ENCODE measurements at places on chromosomes 5 and 9.

GRCh38 chr9:22446589-22446949 is at the start of gene DMRTA1:
DMRTA1 (plus strand) TSS chr9:22446824; CDS start chr9:22447066, 242 bp downstream.
- no peak for DNase-seq

DNA sequence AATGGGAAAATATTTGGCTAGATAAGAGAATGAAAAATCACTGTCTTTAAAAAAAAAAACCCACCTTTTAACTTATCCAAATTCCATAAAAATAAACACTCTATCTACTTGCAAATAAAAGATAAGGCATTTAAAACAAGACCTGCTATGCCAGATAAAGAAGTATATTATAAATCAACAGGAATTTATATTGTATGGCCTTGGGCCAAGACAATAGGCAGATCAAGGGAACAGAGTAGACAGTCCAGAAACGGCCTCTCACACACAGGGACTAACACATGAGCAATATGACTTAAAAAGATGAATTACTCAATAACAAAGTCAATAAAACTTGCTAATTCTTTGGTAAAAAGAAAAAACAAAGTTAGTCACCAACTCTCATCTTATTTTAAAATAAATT is 34.7 kb upstream of the ICE1 start:
- DNase-seq: no peak

GRCh38 chr5:53011233-53011632 is 22.1 kb downstream of the ITGA2 start:
- DNase-seq: no peak

DNA sequence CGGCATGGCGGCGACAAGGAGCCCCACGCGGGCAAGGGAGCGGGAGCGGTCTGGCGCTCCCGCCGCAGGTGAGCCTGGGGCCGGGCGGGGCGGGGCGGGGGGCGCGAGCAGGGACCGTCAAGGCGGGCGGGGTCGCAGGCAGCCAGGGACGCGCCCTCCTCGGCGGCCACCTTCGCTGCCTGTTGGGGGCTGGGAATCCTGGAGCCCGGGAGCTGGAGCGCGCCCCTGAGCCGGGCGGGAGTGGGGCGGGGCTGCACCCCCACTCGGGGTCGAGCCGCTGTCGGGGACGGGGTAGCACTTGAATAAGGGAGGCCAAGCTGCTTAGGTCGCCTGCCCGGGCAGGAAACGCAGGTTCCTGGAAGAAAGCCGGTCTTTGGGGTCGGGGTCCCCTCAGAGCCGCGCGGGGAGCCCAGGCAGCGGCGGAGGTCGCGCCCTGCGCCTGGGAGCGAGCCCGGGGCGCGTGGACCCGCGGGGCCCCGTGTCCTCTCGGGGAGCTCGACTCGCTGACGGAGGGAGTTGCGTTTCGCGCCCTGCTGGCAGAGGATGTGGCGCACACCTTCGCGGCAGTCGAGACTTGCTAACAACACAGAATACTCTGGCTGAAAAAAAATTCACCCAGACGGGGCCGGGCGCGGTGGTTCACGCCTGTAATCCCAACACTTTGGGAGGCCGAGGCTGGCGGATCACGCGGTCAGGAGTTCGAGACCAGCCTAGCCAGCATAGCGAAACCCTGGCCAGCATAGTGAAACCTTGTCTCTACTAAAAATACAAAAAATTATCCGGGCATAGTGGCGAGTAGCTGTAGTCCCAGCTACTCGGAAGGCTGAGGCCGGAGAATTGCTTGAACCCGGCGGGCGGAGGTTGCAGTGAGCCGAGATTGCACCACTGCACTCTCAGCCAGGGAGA is 552 bp downstream of the OTULINL start:
- peak; percentile 83 for DNase-seq

DNA sequence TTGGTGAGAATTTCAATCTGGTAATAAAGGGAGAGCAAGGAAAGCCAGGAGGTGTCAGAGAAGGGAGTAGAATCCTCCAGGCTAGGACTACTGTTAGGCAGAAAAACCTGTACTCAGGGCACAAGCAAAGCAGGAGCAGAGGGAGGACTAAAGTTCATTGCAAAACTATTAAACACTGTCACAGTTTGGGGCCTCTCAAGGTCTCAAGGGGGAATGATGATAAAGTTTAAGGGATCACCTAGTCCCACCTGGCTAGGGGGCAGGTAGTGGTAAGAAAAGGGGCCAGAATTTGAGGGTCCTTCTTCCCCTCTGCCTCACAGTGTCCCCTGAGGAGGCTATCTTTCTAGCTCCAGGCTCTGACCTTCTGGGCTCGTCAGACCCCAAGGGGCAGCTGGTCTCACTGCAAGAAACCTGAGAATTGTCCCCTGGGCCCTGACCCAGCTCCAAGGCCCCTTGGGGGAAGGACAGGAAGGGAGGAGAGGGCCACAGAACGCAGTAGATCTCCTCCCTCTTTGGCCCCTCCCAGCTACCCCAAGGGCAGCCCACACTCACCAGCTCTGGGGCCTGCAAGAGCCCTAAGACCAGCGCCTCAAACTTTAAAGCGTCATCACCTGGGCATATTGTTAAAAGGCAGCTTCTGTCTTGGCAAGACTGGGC is 974 bp downstream of the CCDC69 start:
- DNase-seq: peak; percentile 40

- DNase-seq: no peak
Observed at GRCh38 chr9:96209407-96210271, 92.3 kb downstream of the HSD17B3 start.

GRCh38 chr5:159427180-159428012 is 97.1 kb upstream of the IL12B start:
- DNase-seq: no peak

DNA sequence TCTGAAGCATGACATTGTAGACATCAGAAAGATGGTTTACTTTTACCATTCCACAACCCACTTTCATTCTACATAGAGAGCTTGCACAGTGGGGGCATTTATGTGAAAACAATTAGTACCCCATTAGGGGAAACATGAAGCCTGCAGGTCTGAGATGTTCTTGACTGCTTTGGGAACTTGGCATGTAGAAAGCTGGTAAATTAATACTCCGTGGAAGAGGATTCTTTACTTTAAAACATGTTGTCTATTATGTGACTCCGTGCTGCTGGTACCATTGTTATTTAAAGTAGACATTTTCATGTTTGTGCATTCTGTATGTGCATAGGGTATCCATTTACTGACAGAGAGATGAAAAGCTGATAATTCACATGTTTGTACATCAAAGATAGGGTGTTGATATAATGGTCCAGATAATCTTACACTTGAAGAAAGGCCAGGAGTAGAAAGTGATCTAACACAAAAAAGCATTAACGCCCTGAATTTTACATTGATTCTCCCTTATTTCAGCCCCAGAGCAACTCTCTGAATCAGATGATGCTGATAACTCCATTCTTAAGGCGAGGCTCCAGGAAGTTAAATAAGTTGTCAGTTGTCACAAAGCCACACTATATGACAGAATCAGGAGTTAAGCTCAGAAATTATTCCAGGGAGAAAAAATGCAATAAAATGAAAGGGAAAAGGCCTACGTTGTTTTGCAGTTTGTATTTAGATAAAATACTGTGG is 50.1 kb upstream of the CD180 start:
- no peak for DNase-seq

- DNase-seq: peak; percentile 59
Observed at GRCh38 chr5:151083081-151083676, 2.3 kb upstream of the TNIP1 start.

GRCh38 chr9:126504977-126505455 is 108.7 kb upstream of the LMX1B start:
- DNase-seq: no peak

DNA sequence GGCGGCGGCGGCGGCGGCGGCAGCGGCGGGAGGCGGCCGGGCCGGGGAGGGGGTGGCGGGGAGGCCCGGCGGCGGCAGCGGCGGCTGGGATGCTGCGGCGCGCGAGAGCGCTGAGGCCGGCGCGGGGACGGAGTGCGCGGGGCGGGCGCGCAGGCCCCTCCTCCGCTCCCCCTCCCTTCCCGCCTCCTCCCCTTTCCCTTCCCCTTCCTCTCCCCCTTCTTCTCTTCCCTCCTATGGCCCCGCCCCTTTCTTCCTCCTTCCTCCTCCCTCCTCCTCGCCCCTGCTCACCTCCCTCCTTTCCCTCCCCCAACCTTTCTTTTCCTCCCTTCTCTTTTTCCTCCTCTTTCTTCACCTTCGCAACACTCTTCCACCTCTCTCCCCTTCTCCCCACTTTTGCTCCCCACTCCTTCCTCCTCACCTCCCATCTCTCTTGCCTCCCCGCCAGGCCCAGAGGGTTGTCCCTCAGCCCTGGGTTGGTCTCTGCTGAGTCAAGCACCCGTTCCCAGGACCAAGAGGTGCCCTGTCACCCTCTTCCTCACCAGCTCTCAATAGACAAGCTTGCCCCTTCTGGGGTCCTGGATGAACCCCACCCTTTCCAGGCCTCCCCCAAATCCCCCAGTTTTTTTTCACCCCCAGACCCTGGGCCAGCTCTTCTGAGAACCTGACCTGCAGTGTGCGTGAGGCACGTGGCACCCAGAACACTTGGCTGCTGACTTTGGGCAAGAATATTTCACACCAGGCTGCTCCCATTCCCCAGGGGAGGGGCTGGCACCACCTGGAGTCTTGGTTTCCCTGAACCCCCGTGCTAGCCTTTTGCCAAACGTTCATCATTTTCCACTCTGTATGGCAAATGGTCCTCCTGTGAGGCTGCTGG is at the start of gene SEMA4D:
SEMA4D (minus strand) TSS at position 136 of the 874 bp plus-strand sequence. CDS start 92,657 bp downstream, outside the sequence.
- DNase-seq: peak; percentile 60

DNA sequence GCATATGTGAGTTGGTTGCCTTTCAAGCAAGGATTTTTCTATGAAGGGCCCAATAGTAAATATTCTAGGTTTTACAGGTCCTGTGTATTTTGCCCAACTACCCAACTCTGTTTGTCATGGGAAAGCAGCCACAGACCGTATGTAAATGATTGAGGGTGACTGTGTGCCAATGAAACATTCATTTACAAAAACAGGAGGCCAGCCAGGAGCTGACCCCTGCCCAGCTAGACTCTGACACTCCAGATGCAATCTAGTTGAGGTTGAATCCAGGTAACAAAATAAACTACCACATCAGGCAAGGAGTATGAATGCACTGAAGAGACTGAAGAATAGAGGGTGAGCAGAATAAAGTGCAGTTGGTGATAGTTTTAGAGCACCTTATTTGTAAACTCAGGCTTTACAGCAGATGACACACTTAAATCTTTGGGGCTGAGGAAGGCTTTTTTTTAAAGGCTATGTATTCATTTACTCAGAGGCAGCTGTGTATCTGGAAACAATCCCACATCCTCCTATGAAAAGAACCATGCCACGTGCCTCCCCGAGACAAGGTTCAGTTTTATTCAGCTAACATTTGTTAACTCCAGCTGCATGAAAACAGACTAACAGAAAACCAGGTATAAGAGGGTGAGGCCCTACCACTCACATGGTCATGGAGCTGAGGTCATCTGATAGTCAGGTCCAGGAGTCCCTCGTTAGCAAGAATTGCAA is 60.7 kb downstream of the SLC1A1 start:
- DNase-seq: no peak

GRCh38 chr5:10167806-10168205 is 81.9 kb downstream of the ATPSCKMT start:
- DNase-seq: no peak

DNA sequence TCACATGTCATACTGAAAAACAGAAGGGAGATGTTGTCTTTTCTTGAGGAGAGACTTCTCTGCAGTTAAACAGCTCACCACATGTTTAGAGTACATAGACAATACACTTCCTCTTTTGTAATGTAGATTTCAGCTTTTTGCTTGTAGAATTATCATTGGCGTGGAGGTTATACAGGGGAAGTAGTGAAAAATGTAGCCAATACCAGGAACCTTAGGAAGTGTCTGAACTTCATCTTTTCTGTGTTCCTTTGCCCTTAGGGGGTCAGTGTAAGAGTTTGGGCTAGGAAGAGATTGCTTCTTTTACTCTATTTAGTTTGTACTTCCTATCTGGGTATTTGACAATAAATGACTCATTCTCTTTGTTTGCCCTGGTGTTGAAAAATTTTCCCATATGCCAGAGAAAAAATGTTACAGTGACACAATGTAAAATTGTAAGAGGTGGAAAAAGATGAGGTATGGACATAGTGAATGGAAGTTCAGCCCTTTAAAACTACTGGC is 21.0 kb upstream of the CDKN2B start:
- no peak for DNase-seq

DNA sequence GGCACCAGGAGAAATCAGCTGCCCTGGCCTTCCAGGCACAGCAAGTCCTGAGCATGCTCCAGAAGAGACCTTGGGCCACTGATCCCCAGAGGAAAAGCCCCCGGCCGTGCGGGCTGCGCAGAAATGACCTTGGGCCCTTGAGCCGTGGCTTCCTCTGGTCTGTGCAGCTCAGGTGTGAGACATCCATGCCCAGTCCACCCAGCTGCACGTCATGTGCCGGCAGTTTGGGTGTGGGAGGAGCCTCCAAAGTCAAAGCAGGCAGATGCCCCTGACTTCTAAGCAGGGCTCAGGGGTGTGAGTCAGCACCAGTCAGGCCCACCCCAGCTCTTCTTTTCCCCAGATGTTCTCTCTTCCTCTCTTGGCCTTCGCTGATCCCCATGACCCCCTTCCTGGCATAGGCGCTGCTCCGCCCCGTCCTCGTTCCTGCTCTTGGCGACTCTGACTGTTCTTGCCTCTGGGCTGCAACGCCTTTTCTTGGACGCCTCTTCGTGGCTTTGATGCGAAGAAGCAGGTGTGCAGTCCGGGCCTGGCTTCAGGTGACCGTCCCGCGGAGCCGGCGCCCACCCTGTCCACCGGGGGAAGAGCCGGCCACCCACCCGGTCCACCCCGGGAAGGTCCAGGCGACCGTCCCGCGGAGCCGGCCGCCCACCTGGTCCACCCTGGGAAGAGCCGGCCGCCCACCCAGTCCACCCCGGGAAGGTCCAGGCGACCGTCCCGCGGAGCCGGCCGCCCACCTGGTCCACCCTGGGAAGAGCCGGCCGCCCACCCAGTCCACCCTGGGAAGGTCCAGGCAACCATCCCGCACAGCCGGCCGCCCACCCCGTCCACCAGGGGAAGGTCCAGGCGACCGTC is 5.9 kb upstream of the QSOX2 start:
- no peak for DNase-seq

GRCh38 chr9:137070906-137071275 is 534 bp upstream of the SAPCD2 start:
- DNase-seq: no peak

- DNase-seq: no peak
Observed at GRCh38 chr5:128195316-128195715, 111.8 kb downstream of the SLC12A2 start.

GRCh38 chr5:122498163-122498562 is 186.1 kb downstream of the SNCAIP start:
- no peak for DNase-seq

DNA sequence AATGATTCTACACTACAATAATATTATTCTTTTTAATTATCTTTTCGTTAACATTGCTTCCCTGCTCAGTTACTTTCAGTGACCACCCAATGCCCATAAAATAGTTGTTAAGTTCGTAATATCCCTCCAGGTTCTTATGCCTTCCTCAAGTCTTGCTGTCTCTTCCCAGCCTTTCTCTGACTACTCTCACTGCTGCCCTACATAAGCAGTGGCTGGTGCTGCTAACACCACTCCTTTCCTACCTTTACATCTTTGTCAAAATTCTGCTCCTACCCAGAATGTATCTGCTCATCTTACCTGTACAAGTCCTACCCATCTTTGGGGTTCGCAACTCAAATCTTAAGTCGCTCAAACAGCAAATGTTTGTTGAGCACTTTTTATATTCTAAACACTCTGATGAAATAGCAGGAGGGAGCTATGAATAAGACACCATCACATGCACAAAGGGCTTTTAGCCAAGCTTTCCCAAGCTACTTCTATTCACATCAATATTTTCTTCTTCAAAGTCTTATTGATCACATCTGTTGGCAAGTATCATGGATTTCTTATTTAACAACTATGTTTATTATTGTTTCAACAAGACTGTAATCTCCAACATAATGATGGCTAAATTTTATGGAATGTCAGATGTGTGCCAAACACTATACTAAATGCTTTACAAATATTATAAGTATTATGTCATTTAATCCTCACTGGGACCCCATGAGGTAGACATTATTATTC is 29.5 kb downstream of the SLC25A46 start:
- no peak for DNase-seq

Data from activated CD8-positive, alpha-beta memory T cell treated with anti-CD3 and anti-CD28 coated beads, Interleukin-2, amount 50 U/mL, for 4 hours (primary cell).